ENCODE measurements at places on chromosomes 12 and 14.

DNA sequence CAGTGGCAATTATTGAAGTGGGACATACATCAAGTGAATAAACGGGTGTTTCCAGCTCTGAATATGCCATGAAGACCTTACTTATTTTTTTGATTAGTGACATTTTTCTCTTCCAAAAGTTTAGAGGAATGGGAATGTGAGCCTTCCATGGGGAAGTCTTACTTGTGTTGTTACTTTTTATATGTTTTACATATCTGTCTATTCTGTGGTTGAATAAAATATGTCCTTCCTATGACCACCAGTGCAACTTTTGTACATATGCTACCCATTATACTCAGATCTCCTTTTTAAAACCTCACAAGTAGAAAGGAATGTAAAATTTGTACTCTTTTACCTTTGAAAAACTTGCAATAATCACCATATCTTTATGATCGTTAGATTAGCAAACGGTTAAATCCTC, 132.7 kb downstream of the MSRB3 start:
- no peak for DNase-seq

DNA sequence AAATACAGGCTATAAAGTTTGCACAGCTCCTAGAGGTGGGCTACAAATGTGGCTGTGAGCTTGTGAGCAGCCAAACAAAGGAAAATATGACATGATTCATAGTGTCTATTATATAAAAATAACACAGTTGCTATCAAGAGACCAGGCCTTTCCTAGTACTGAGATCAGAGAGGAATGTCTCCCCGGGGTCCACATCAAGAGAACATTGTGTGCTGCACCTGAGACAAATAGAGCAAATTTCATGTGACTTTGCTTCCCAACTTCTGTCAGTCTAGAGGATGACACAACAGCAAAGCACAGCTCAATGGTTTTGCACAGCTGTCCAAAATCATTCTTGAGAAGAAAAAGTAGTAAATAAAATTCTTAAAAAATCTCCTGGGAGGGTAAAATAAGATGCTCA, 297.5 kb upstream of the PRKD1 start:
- DNase-seq = no peak

- no peak for DNase-seq
Measured at GRCh38 chr12:115444346-115444745, 760.4 kb upstream of the TBX3 start.

- DNase-seq = no peak
Measured at GRCh38 chr12:61758661-61759060, 501.5 kb upstream of the USP15 start.

DNA sequence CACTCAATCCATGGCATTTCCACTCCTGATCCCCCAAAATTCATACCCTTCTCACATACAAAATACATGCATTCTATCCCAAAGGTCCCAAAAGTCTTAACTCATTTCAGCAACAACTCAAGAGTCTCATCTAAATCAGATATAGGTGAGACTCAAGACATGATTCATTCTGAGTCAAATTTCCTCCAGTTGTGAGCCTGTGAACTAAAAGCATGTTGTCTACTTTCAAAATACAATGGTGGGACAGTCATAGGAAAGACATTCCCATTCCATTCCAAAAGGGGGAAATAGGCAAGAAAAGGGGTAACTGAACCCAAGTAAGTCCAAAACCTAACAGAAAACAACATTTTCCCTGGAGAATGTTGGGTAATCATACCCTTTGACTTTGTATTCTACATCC, 103.3 kb downstream of the C12orf75 start:
- DNase-seq = no peak

- no peak for DNase-seq
Measured at GRCh38 chr14:93032421-93032936, 83.2 kb downstream of the ITPK1 start.
